ENCODE measurements at places on chromosomes 7 and 10.

DNA sequence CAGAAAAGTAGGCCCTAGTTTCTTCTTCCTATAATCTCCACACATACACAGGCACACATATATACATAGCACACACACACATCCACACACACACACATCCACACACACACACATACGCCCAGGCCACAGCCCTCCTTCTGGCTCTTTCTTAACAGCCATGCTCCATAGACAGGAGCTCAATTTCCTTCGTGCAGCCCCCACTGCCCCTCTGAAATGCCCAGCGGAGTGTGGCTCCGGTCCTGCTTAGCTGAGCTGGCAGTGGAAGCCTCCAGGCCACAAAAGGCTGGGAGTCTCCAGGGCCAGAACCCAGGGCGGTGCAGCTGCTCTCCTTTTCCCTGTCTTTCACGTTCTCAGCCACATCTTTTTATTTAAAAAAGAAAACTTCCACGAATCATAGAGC lies 282.9 kb upstream of the IGFBP3 start:
- DNase-seq = no peak

DNA sequence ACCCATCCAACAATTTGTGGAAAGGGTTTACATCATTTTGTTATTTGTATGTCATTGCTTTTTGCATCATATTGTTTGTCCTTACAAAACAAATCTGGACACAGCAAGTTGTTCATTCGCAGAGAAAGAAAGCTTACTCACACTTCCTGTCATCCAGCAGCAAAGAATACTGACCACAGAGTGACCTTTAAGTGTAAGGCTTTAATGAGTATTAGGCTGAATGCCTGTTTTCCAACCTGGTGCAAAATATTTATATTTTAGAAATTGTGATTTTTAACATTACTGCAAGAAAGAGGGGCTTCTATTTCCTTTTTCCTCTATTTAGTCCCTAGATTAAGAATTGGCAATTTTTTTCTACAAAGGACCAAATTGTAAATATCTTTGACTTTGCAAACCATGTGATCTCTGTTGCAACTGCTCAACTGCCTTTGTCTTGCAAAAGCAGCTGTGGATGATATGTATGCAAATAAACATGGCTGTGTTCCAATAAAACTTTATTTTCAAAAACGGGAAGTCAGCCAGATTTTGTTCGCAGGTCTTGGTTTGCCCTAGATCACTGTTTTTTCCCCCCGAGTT lies 27.8 kb upstream of the ITGB1 start:
- DNase-seq = peak; percentile 89

GRCh38 chr10:102342458-102342857 lies 53.0 kb upstream of the NFKB2 start:
- no peak for DNase-seq

- no peak for DNase-seq
Observed at GRCh38 chr10:121183707-121184106, 332.5 kb downstream of the WDR11 start.
